ENCODE measurements at places on chromosomes 5 and 9.
A peak's percentile ranks its signal among the peaks of the same experiment; 100 is the strongest.

DNA sequence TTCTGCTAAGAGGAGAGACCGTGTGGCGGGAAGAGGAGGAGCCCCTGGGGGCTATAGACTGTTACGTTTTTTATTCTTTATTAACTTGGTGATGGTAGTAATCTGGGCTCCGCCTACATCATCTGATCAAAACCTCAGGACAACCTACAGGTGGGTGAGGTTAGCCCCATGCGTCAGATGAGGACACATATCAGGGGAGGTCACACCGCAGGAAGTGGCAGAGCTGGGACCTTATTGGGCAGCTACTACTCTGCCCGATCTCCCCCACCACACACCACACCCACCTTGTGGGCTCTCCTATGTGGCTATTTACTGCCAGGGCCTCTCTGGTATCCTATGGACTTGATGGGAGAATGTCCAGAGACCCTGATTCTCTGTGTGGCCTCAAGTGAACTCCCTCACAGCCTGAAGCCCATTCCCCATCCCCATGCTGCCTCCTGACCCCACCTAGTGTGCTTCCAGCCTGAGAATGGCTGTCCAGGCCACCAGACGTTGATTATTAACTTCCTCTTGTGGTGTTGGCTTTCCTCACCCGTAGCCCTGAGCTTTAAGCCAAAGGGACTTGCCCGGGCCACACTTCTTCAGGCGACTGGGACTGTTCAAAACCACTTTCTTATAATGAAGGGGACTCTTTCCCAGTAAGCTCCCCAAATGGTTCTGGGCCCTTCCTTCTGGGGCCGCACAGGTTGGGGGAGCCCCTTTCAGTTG lies 8.2 kb downstream of the UNC5A start:
- DNase-seq, result no peak

GRCh38 chr9:129568560-129569501 lies 52.1 kb downstream of the C9orf50 start:
- DNase-seq, result peak; percentile 63

DNA sequence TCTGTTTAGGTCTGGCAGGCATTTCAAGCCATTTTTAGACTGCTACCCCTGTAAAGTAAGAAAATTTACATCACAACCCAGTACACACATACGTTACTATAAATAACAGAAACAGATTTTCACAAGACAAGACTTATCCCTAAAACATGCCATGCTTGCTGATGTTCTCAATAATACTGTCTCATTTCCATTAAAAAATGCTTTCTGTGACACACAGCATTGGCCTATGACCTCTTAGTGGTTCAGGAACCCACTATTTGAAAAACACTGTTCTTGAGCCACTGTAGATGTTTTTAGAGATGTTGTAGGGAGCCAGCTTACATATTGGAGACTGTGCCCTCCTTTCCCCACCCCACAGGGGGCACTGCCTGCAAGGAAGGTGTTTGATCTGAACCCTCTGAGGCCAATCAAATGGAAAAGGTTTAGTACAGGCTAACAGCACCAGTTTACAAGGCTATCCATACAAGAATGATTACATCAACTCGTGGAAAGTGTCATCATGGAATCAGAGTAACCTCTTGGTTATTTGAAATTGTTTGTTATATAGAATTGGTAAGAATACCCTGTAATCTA lies 30.8 kb downstream of the ZSWIM6 start:
- DNase-seq, result no peak

DNA sequence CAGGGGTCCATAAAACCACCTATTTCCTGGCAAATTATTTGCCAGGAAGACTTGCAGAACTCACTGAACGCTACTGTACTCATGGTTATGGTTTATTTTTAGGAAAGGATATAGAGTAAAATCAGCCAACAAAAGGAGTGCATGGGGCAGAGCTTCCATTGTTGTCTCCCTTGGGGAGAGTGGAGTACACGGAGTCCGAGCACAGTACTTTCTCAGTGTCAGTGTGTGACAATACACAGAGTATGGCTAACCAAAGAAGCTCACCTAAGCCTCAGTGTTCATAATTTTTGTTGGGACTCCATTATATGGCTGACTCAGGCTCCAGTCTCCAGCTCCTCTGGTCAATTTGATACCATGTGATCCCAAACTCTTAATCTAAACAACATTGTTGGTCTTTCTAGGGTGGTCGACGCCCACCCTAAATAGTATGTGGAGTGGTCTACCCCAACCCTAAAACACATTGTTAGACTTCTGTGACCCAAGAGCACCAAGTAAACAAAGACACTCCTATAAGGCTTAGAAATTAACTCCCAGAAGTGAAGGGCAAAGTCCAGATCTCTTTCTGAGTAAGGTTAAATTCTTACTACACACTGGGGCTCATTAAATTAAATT lies 74.9 kb downstream of the SLC44A1 start:
- DNase-seq, result no peak

DNA sequence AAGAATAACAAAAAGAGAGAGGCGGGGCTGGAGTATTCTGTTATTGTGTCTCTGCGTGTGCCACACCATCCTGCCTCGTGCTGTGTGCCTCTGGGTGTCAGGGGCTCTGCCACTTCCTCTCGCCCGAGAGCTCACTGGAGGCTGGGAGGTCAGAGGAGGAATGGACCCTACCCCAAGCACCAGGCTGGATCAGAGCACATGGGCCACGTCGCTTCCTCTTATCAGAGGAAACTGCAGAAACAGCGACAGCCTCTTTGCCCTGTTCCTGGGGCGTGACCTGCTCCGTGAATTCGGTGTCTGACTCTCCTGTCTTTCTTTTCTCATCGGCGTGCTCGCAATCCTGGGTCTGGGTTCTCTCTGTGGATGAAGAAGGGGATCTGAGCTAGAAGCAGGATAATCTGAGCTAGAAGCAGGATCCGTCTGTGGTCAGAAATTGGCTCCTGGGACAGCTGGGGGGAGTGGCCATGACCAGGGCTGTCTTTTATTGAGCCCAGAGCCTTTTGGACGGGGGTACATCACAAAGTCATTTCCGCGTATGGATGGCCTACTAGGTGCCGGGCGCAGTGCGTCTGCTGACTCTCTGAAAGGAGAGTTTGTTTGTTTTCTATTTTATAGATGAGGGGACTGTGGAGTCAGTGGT lies 150.3 kb upstream of the COL5A1 start:
- DNase-seq, result no peak

GRCh38 chr5:132473668-132474067 lies 16.9 kb downstream of the IRF1 start:
- DNase-seq, result no peak

GRCh38 chr5:140321796-140322195 lies 18.9 kb upstream of the PFDN1 start:
- DNase-seq, result no peak

- DNase-seq, result no peak
Observed at GRCh38 chr5:136129445-136129844, 3.2 kb upstream of the SMAD5 start.

DNA sequence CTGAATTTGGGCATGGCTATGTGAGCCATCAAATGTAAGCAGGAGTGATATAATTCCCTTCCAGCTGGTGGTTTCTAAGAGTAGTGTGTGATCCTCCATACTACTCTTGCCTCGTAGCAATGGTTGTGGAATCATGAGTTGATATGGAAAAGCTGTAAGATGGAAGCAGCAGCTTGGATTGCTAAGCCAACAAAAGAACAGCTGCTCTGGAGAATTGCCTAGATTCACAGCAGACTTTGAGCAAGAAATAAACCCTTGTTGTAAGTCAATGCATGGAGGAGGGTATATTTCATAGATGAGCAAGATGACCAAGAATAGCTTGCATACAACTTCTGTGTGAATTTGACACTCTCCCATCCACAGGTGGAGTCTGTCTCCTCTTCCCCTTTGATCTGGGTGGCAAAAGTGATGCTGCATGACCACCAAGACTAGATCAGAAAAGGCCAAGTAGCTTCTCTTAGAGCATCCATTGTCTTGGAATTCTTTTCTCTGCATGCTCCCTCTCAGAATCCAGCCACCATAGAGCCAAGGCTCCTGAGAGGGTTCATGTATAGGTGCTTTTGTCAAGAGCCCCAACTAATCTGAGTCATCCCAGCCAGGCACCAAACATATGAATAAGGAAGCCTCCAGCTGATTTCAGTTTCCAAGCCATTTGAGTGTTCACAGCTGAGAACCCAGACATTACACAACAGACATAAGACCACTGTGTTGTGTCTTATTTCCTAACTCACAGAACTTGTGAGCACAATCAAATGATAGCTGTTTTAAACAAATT lies 79.0 kb downstream of the PRLR start:
- no peak for DNase-seq

DNA sequence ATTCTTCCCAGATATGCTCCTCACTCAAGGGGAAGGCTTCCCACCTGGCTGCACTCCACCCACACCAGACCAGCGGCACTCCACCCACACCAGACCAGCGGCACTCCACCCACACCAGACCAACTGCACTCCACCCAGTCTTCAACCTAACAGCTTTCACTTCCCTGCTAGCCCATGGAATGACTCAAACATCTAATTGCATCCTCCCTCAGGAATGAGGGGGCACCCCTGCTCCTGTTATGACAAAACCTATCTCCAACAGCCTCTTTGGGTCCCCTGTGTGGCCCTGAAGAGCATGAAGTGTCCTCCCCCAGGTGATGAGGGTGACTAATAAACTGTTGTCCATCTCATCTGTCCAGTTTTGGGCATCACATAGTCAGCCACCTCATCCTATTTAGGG lies 556.6 kb upstream of the TUSC1 start:
- no peak for DNase-seq

DNA sequence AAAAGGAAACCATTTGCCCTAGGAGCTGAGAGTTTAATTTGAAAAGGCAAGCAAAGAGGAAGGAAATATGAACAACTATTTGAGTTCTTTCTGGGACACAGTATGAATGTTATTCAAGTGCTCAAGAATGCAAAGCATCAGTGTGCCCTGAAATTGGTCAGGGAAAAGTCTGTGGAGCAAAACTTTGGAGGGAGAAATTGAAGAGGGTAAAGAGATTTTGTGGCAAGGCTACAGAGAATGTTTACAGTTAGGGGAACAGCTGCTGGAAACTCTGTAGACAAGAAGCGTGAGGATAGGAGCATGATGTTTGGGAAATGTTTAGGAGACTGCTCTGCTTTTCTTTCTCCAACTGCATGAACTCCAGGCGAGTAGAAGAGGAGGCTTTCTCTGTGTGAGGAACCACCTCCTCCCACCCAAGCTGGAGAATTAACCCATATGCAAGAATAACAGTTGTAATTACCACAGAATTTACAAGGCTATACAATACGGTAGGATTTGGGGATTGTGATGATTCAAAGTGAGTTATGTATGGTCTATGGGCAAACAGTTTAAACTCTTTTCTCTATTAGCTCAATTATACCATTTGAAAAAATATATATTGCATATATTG lies 75.4 kb upstream of the IL7R start:
- no peak for DNase-seq

- DNase-seq, result peak; percentile 75
Observed at GRCh38 chr9:131773911-131774379, 34.1 kb upstream of the RAPGEF1 start.

GRCh38 chr5:13910637-13911288 lies 33.7 kb downstream of the DNAH5 start:
- no peak for DNase-seq

- DNase-seq, result no peak
Observed at GRCh38 chr9:18023332-18023731, 444.5 kb downstream of the SH3GL2 start.

- DNase-seq, result peak; percentile 11
Observed at GRCh38 chr5:67404256-67405100, 207.9 kb upstream of the CD180 start.

GRCh38 chr9:2066312-2067273 lies 51.4 kb downstream of the SMARCA2 start:
- peak; percentile 10 for DNase-seq

- no peak for DNase-seq
Observed at GRCh38 chr5:124935065-124935464, 188.6 kb upstream of the ZNF608 start.

DNA sequence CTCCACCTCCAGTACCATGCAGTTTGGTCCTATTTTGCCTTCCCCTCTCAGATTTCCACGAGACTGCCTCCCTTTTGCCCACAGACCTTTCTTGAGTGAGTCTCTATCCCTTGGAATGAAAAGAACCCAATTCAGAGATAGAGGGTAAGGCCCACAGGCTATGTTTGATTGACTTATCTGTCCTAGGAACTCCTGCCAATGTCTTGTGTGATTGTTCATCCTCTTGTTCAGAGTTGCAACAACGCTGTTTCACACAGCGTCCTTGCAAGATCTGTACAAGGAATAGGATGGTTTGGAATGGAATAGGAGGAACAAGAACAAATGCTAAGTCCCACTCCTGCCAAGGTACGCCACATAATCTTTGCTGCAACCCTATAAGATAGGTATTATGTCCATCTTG lies 142.2 kb upstream of the ABCA1 start:
- no peak for DNase-seq

GRCh38 chr5:62419609-62420008 lies 7.0 kb downstream of the IPO11 start:
- DNase-seq, result no peak

DNA sequence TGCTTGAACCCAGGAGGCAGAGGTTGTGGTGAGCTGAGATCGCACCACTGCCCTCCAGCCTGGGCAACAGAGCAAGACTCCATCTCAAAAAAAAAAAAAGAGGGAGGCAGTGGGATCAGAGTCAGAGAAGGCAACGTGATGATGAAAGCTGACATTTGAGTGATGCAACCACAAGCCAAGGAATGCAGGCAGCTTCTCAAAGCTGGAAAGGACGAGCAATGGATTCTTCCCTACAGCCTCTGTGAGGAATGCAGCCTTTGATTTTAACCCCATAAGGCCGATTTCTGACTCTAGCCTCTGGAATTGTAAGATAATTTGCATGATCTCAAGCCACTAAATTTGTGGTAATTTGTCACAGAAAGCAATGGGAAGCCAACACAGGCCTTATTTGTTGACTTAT lies 9.8 kb downstream of the TGFBI start:
- DNase-seq, result no peak

DNA sequence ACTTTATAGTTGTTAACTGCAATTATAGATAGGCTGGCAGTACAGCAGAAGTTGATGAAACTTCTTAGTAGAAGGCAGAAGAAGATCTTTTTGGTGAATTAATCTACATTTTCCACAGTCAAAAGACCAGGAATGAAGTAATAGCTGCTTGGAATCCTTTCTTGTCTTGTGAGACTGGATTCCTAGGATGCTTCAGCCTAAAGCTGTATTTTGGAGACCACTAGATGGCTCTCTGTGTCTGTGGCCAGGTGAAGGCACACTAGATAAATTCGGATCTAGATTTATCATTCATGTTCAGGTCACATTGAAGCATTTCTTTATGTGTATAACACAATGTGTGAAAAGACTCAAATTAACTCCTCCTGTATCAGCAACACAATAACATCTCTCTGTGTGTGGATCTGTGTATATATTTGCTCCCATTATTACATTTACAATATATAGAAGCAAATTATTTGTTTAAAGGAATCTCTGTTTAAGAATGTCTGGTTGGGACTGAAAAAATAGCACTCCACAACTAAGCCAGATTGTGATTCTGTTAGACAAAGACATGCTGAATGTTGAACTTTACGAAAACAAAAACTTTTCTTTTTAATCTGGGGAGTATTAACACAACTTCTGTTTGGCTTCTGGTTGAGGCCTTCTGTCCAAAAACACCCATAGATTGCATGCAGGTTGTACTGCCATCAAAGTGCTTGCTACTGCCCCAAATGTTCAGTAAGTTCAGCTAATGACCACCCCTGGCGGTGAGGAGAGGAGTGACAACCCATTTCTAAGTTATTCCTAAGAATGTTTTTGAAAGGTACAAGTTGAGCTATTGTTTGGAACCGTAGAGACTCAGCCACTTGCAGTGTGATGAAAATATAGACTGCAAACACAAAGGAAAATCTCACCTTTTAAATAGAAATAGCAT lies 10.6 kb downstream of the GRIN3A start:
- DNase-seq, result no peak

Data from Caco-2 (cell line).